Activated gamma-delta T cell treated with anti-CD3 and anti-CD28 coated beads, Interleukin-2, amount 50 U/mL, for 16 hours (primary cell): ENCODE measurements at places on chromosomes 13 and 19.

DNA sequence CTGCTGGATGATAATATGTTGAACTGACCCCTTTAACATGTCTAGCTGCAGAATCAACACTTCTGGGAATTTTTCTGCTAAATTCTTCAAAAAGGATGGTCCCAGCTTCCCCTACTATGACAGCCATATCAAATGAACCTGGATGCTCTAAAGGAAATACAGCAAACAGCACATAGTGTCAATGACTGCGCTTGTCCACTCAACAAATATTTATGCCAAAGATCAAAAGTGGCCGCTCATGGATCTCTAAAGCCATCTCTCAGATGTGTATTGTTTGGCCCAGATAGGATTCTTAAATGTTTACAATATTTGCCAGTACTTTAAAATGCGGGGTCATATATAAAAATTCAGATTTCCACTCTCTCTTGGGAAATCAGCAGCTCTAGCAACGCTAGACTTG lies 3.3 kb downstream of the TBC1D4 start:
- DNase-seq, result no peak

- no peak for DNase-seq
Observed at GRCh38 chr13:22589880-22590279, 590.9 kb upstream of the SGCG start.

DNA sequence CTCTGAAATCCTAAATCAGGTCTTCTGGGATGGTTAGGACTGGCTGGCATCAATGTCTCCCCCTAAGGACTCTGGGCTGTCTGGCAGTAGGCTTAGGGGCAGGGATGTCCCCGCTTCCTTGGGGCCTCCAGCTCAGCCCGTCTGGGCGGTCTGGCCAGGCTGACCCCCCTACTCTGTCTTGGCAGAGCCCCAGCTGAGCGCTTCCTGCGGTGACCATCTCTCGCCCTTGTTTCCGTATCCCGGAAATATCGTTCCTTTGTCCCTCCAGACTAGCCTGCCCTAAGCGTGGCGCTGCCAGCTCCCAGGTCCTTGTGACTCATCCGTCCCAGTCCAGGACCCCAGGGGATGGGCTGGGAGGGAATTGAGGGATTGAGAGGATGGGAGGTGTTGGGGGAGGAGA lies 11.3 kb downstream of the GTPBP3 start:
- no peak for DNase-seq

DNA sequence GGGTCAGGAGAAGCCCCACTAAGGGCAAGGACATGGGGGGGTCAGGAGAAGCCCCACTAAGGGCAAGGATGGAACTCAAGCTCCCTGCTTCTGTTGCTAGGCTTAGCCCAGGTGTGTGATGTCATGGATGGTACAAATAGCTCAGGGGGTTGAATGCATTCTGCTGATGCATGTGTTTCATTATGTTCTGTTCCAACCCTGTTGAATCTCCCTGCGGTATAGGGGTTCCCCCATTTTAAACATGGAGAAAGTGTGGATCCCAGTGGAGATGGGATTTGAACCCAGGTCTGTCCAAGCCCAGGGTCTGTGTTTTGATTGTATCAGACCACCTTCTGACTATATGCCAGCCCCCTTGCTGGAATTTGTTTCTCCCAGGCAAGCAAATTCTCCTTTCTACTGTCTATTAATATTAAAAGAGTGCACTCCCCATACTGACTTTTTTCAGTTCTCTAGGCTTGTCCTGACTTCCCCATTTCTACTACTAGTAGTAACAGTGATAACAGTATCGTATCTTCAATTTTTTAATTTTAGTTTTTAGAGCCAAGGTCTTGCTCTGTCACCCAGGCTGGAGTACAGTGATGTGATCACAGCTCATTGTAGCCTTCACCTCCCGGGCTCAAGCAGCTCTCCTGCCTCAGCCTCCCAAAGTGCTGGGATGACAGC lies 6.7 kb downstream of the ZNF865 start:
- DNase-seq, result no peak

GRCh38 chr13:113766035-113766800 lies 7.2 kb downstream of the TMEM255B start:
- no peak for DNase-seq

- DNase-seq, result no peak
Observed at GRCh38 chr19:19570571-19570970, 32.5 kb downstream of the CILP2 start.

GRCh38 chr19:33449799-33450198 lies 71.8 kb downstream of the PEPD start:
- no peak for DNase-seq

DNA sequence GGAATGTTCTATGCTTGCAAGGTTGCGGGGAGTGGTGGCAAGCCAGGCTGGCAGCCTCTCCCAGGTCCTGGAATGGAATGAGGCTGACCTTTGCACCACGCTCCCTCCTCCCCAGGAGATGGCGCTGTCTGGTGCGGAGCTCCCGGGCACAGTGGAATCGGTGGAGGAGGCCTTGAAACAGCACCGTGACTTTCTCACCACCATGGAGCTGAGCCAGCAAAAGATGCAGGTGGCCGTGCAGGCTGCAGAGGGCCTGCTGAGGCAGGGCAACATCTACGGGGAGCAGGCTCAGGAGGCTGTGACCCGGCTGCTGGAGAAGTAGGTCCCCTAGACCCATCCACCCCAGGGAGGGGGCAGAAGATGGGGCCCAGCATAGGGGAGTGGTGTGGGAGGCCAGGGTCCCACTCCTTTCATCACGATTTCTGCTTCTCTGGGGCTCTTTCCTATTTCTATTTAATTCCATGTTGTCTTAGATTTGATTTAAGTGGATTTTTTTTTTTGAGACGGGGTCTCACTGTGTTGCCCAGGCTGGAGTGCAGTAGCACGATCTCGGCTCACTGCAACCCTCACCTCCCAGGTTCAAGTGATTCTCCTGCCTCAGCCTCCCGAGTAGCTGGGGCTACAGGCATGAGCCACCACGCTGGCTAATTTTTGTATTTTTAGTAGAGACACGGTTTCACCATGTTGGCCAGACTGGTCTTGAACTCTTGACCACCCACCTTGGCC lies 53.2 kb upstream of the SHKBP1 start:
- no peak for DNase-seq

- no peak for DNase-seq
Observed at GRCh38 chr19:48877855-48878195, 5.6 kb downstream of the PPP1R15A start.

DNA sequence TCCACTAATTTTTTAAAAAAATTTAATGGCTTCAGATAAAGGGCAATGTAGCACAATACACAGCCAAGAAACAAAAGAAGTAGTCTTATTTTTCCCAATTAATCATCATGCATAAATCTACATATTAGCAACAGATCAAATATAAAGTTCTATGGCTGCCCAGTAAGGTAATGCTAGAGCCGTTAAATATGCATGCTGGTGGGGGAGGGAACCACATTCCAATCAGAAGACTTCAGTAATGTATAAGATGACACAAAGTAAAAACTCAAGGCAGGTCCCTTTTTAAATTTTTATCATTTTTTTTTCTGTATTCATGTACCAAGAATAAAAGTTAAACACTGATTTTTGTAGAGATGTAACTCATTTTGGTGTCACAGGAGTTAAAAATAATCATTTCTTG lies 62.0 kb downstream of the MPHOSPH8 start:
- no peak for DNase-seq
